Stimulated activated CD8-positive, alpha-beta memory T cell treated with anti-CD3 and anti-CD28 coated beads, Interleukin-4, amount 100 ng/mL, for 24 hours (primary cell): ENCODE measurements at places on chromosomes 16 and 17.
A peak's percentile ranks its signal among the peaks of the same experiment; 100 is the strongest.

- no peak for DNase-seq
Measured at GRCh38 chr17:55978578-55978977, 174.7 kb upstream of the ANKFN1 start.

- DNase-seq = no peak
Measured at GRCh38 chr17:77602883-77603640, 355.4 kb upstream of the TNRC6C start.

GRCh38 chr16:8720080-8720966, 45.9 kb downstream of the ABAT start:
- no peak for DNase-seq

- DNase-seq = no peak
Measured at GRCh38 chr17:53133876-53134275, 688.9 kb upstream of the KIF2B start.

- DNase-seq = no peak
Measured at GRCh38 chr17:65750631-65751115, 189.2 kb upstream of the AXIN2 start.

- DNase-seq = no peak
Measured at GRCh38 chr17:61634942-61635538, 44.0 kb upstream of the NACA2 start.

- DNase-seq = no peak
Measured at GRCh38 chr16:88050952-88051660, 99.9 kb downstream of the BANP start.

GRCh38 chr16:30381291-30382041, 895 bp downstream of the SEPTIN1 start:
- DNase-seq = no peak

DNA sequence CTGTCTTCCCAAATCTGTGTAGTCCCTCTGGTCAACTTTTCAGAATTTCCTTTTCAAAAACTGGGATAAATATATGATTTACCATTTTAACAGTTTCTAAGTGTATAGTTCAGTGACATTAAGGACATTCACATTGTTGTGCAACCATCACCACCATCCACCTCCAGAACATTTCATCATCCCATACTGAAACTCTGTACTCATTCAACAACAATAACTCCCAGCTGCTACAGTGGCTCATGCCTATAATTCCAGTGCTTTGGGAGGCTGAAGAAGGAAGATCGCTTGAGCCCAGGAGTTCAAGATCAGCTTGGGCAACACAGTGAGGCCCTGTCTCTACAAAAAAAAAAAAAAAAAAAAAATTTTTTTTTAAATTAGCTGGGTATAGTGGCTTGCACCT, 131.0 kb downstream of the AATF start:
- DNase-seq = no peak

DNA sequence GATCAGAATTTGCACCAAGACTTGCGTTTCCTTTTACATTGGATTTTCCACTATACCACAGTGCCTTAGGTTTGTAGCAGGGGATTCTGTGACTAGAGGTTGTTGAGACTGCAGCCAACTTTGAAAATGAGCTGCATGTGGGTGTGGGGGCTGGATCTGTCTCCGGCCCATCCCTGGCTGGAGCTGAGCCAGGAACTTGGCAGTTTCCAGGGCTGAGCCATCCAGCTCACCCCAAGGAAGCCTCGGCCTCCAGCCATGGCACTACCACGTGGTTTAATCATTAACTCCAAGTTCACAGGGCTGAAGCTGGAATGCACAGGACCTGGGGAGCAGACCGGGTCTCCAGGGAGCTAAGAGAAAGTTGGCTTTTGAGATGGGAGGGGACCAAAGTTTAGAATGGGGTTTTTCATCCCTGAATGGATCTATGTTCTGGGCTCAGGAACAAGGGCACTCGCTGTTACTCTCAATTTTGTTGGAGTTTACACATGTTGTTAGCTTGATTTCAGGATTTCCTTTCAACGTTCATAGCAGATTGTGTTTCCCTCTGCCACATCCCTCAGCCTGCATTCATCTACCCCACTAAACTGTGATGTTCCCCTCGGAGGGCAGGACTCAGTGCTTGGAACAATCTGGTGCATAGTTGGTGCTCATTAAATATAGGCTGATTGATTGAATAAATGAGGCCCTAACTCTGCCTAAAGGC, 42.3 kb upstream of the HNF1B start:
- DNase-seq = no peak

DNA sequence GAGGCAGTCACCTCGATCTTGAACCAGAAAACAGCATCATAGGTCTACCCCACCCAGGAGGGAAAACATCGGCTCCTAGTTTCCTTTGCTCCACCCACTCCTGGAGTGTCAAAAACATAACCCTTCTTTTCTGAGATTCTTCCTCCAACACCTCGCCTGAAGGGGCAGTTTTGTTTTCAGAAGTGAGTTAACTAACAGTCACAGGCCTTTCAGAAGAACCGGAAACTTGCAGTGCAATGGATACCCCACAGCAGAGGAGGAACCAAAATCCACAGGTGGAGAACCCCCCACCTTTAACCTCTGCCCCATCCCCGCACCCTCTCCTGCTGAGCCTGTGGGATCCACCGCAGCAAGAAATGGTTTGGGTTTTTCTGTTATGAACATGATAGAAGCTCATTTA, 7.8 kb upstream of the TEX2 start:
- no peak for DNase-seq

- DNase-seq = no peak
Measured at GRCh38 chr17:72240333-72240732, 119.5 kb downstream of the SOX9 start.

- DNase-seq = no peak
Measured at GRCh38 chr16:26070302-26071100, 378.7 kb downstream of the HS3ST4 start.

GRCh38 chr16:56193951-56194726, 2.9 kb downstream of the GNAO1 start:
- peak; percentile 62 for DNase-seq

- no peak for DNase-seq
Measured at GRCh38 chr16:14667347-14668266, 26.5 kb downstream of the PLA2G10 start.
